ENCODE measurements at places on chromosomes 1 and 21. TPM values are rescaled to one million over a fixed set of nuclear protein-coding genes. Genes with fewer than 3 reads are reported as not detected.

The SH2D5 gene
- 3.0 TPM for total RNA-seq

The TMEM200B gene
- total RNA-seq, result 13.7 TPM

The FLG2 gene
- total RNA-seq, result not detected

The NR1I3 gene
- not detected for total RNA-seq

The NBPF26 gene
- 36.5 TPM for total RNA-seq

The ISG15 gene
- 38.0 TPM for total RNA-seq

The REN gene
- not detected for total RNA-seq

The PDPN gene
- 120 TPM for total RNA-seq

The TNN gene
- not detected for total RNA-seq

The LENEP gene
- not detected for total RNA-seq

The CDC20 gene
- total RNA-seq, result 26.4 TPM

The PLD5 gene
- not detected for total RNA-seq

The CSF3R gene
- total RNA-seq, result not detected

The OR6N1 gene
- total RNA-seq, result not detected

The ETV3L gene
- not detected for total RNA-seq

The PLCH2 gene
- total RNA-seq, result 0.76 TPM
